Substantia nigra (tissue), 51 donors: ENCODE measurements at places on chromosomes 1 and 21.

DNA sequence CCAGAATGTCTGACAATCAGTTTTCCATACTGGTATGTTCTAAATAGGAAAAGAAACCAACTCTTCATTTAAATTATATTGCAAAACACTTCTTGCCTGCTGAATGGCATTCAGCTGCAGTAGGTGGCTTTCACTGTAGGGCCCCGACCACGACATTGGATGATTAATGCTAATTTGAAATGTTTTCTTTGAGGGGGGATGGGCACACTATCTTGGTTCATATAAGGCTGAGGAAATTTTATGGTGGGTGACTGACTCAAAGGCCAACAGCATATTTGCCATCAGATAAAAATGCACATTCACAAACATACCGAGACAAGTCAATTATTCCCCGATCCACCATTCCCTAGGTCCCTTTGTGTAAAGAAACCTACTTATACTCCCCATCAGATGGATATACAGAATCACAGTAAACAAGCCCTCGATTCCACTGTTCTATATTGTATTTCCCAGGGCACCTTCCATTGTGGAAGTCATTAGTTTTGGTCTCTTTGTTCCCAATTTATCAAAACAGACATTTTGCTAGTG lies 464.2 kb upstream of the DAB1 start:
- no peak for DNase-seq

GRCh38 chr1:98099501-98099900 lies 178.7 kb upstream of the DPYD start:
- DNase-seq, result no peak

GRCh38 chr21:32386195-32386870 lies 6.5 kb downstream of the URB1 start:
- DNase-seq, result no peak

- no peak for DNase-seq
Measured at GRCh38 chr21:44834231-44834950, 16.5 kb upstream of the SUMO3 start.

DNA sequence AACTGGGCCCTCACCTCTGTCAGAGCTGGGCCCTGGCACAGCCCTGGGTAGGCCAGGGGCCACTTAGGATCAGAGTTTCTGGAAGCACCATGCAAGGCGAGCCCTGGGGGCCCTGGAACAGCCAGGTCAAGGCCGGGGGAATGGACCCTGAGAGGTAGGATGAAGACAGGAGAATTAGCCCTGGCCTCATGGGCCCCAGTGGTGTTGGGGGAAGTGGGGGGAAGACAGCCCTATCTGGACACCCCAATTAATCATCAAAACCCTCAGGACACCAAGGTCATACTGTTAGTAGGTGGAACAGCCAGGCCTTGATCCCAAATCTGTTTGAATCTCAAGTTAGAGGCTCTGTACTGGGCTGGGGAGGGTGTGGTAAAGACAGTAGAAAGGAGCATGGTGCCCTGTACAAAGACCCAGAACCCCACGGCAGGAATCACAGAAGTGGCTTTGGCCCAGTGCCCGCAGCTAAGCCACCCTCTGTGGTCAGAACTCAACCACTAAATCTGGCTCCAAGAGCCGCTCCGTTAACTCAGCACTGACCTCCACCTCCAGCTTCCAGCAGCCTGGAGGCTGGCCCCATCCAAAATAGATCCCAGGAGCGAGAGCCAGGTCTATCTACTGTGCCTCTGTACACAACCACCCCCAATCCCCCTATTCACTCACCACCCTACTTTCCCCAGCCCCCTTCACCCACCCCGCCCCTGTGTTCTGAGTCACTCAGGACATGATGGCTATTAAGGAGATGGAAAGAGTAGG lies 14.0 kb upstream of the TRIM63 start:
- DNase-seq, result no peak

- no peak for DNase-seq
Measured at GRCh38 chr1:94719926-94720793, 100.0 kb upstream of the SLC44A3 start.
